ENCODE measurements at places on chromosomes 13 and 19.

GRCh38 chr13:40375489-40376171 lies 290.8 kb downstream of the FOXO1 start:
- DNase-seq, result no peak

- DNase-seq, result no peak
These were observed 2.2 kb upstream of the ESD start for GRCh38 chr13:46799139-46799538.

- DNase-seq, result peak; percentile 59
These were observed at the start of gene LPAR2 for GRCh38 chr19:19627621-19628500. TSS of gene LPAR2 (minus strand) at chr19:19628220. CDS start at chr19:19627275, 945 bp downstream.

- no peak for DNase-seq
These were observed 155.5 kb upstream of the STARD13 start for GRCh38 chr13:33441015-33441414.

DNA sequence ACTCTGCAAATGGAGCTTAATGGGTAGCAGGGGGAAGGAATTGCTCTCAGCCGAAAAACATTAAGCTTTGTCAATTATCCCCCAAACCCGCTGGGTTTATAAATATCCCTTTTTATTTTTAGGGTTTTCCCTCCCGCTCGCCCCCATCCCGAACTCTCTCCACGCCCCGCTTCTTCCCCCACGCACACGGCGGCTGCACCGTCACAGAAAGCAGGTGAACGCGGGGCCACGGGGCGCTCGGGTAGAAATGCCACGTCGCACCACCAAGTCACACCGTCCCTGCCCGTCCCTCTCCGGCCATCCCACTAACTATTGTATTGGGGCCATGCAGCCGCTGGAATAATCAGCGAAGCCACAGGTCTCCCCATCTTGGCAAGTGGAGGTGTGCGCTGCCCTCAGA lies 3.5 kb downstream of the PTPRS start:
- DNase-seq, result no peak

DNA sequence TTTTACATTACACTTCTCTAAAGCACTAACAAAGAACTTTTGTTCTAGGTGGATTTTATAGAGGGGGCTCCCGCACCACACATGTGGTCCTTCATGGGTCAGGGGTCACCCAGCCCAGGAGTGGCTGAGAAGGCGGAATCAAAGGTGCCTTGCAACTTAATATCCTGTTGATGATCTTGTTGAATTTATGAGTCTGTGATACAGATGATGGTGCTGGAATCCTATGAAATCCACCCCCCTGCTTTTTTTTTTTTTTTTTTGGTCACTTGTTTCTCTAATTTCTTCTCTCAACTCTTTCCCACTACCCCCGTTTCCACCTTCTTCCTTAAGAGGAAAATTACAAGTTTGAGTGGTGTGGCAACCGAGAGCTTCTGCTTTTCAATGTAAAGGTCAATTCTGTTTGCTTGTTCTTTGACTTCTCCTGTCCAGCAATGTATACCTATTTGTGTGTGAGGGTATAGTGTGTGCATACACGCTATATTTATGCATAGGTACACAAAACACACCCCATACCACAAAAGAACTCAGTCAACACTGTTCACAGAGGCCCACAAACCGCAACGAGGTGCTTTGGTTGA lies 4.2 kb upstream of the ZIC2 start:
- DNase-seq, result no peak

GRCh38 chr13:30371649-30372265 lies 50.5 kb upstream of the UBE2L5 start:
- peak; percentile 80 for DNase-seq

DNA sequence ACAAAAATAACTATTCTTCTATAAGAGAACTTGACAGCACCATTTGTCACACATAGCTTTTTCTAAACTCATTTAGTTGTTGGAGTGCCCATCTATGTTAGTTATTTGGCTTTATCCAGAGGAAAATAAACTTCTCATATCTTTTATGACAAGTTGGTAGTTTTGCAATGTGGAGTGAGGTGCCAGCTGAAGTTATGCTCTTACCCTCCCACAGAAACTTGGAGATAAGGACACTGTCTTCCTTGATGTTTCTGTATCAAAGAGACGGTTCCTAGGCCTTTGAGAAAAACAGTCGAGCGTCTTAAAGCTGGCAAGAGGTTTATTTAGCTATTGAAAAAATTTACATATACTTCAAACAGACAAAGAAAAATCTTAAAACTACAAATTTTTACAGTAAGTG lies 1079.7 kb downstream of the SLITRK1 start:
- no peak for DNase-seq

DNA sequence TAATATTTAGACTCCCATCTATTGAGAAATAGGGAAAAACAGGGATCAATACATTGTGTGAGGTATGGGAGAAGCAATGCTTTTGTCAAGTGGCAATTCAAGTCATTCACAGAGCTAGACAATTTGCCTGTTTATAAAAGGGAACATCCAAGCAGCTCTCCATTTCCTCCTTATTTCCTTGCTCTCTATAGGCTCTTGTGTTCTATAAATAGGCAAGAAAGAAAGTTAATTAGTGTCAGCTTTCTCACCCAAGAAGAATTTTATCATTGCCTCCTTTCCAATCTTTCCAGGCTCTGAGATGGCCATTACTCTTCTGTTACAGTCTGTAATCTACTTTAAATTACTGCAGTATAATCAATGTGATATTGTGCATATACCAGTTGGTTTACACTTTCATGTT lies 199.9 kb downstream of the LHFPL6 start:
- DNase-seq, result no peak

GRCh38 chr13:88112526-88112925 lies 441.4 kb downstream of the SLITRK5 start:
- DNase-seq, result no peak

DNA sequence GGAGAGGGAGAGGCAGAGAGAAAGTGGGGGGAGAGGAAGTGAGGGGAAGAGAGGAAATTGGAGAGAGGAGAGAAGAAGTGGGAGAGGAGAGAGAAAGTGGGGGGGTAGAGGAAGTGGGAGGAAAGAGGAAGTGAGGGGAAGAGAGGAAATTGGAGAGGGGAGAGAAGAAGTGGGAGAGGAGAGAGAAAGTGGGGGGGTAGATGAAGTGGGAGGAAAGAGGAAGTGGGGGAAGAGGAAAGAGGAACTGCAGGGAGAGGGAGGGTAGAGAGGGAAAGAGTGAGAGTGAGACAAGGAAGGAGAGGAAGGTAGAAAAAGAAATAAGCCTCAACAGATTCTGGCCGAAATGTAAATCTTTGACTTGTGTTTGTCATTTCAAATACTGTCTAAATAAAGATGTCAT lies 146.6 kb downstream of the KLF12 start:
- DNase-seq, result no peak

- DNase-seq, result no peak
These were observed 233.1 kb downstream of the LACC1 start for GRCh38 chr13:44112700-44113329.

GRCh38 chr13:32515246-32515645 lies 23.3 kb downstream of the N4BP2L2 start:
- no peak for DNase-seq
